Activated CD4-positive, alpha-beta memory T cell treated with anti-CD3 and anti-CD28 coated beads for 36 hours (primary cell): ENCODE measurements at places on chromosomes 12 and 14.

DNA sequence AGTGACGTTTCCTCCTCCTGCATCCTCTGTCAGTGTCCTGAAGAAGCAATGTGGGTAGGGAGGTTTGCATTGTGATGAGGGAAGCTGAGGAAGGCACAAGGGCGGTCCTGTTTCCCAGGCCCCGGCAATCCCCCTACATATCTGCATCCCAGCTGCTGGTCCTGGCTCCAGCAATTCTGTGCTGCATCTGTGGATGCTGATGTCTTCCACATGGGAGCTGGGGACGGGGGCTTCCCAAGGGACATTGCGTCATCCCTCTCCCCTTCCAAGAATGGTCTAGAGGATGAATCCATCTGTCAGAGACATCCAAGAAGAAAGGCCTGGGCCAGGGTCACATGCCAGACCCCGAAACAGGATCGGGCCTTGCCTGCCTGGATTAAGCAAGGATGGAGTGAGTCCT lies 52.1 kb downstream of the TSPAN11 start:
- no peak for DNase-seq

DNA sequence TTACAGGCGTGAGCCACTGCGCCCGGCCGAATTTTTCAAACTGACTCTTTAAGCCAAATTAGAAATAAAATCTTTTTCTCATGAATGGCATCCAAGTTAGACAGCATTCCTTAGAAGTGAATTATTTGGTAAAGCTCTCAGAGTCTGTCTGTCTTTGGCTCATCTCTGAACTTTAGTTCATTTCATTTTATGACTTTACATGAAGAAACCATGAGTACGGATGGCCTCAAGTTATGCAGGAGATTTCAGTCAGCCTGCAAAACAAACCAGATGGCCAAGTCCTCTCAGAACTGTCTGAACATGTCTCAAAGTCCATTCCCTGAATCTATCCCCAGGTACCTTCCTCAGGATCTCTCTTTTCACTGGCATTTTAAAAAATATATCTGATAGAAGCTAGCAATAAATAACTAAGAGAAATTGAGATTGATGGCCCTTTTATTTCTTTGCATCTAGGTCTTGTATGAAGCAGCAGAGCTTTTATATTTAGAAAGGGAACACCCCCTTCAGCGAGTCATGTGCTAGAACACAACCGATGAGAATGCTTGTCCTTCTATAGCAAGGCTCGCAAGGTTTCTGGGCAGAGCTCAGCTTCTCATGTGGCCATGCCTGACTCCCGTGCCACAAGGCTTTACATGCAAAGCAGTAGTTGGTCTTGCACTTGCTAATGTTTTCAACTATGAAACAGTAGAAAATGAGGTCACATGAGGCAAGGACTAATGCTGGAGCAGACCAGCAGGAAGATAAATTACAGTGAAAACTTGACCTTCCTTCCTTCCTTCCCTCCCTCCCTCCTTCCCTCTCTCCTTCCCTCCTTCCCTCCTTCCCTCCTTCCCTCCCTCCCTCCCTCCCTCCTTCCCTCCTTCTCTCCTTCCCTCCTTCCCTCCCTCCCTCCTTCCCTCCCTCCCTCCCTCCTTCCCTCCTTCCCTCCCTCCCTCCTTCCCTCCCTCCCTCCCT lies 125.0 kb downstream of the AKAP6 start:
- DNase-seq, result no peak

- DNase-seq, result no peak
These were observed 318.6 kb upstream of the DIO3 start for GRCh38 chr14:101242442-101243385.

DNA sequence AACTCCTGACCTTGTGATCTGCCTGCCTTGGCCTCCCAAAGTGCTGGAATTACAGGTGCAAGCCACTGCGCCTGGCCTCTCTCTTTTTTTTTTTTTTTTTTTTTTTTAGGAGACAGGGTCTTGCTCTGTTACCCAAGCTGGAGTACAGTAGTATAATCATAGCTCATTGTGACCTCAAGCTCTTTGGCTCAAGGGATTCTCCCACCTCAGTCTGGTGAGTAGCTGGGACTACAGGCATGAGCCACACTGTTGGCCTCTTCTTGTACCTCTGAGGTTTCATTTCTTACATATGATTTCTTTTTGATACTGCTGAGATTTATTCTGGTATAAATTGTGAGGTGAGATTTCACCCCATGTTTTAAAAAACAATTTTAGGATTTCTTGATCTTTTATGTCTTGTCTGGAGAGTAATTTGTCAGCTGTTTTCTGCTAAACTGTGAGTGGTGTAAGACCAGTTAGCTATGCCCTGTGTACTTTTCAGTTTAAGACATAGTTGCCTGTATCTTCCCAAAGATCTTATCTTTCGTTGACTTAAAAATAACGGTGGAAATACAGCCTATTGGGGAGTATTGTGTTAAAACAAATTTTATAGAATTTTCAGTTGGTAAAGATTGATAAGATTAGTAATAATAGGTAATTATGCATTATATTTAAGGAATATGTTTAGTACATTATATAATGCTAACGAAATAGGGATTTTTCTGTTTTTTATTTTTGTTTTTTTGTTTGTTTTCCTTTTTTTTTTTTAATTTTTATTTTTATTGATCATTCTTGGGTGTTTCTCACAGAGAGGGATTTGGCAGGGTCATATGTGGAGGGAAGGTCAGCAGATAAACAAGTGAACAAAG lies 31.7 kb downstream of the WDR20 start:
- DNase-seq, result no peak

DNA sequence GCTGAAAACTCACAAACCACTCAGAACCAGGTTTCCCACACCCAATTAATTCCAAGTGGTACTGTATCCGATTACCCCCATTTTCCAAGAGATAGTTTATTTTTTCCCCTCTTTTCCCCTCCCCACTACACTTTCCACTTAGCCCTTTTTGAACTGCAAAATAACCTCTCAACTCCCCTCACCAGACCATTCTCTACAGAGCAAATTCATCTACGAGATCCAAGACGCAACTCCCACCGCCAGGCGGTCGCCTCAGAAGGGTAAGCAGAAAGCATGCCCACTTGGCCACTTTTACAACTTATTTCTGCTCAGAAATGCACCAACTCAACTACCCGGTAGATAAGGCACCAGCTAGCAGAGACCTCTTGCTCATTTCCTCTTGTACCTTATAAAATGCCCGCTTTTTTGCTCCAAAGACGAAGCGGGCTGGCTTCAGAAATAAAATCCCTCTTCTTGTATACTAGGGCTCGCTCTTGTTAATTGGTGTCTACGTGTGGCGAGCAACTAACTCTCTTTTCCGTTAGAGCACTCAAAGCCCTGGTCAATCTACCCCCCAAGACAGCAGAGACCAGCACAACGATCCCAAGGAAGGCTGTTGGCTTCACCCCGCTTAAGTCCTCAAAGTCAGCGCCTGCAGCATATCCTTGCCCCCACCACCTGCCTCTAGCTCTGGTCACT lies 910 bp upstream of the SRP54 start:
- peak; percentile 58 for DNase-seq

GRCh38 chr12:6302621-6303020 lies 7.9 kb upstream of the PLEKHG6 start:
- no peak for DNase-seq

DNA sequence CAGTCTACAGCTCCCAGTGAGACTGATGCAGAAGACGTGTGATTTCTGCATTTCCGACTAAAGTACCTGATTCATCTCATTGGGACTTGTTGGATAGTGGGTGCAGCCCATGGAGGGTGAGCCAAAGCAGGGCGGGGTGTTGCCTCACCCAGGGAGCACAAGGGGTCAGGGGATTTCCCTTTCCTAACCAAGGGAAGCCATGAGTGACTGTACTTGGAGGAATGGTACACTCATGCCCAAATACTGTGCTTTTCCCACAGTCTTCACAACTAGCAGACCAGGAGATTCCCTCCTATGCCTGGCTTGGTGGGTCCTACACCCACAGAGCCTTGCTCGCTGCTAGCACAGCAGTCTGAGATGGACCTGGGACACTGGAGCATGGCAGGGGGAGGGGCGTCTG lies 21.0 kb upstream of the ABCC9 start:
- DNase-seq, result no peak

DNA sequence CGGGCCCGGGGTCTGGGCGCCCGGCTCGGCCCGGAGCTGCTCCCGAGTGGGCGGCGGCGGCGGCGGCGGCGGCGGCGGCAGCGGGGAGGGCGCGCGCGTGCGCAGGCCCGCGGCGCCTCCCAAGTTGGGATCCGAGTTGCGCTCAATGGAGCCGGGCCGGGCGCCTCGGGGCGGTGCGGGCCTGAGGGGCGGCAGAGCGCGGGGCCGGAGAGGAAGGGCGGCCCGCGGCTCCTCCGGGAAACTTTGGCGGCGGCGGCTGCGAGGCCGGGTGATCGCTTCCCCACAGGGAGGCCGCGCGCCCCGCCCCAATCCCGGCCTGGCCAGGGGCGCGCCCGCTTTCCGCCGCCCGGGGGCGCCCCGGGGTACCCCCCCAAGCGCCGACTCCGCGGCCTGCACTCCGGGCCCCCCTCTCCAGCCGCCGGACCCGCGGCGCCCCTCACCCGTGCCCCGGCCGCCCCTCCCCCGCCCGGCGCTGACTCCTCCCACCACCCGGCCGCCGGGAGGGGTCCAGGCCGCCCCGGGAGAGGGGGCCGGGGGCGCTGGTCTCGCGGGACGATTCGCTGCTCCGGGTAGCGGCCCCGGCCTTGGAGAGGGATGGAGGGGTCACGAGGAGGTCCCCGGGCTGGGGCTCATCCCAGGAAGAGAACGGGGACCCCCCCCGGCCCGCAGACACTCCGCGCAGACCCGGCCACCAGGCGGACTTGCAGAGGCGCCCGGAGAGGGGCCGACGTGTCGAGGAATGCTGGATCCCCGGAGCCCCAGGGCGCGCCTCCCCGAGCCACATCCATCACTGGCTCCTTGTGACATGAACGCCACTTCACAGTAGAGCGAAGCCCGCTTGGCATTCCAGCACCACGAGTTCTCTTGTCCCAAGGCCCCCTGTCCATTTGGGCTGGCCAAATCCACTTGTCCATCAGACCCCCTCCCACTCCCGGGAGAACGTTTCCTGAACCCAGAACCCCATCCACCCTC lies at the start of gene RILPL1:
TSS of gene RILPL1 (minus strand) at position 48 of the 972 bp plus-strand sequence. CDS start 237 bp downstream, outside the sequence.
- DNase-seq, result peak; percentile 49

GRCh38 chr12:116524311-116524710 lies 34.9 kb upstream of the MAP1LC3B2 start:
- DNase-seq, result no peak
